ENCODE measurements at places on chromosomes 3 and 15.
A peak's percentile ranks its signal among the peaks of the same experiment; 100 is the strongest.

DNA sequence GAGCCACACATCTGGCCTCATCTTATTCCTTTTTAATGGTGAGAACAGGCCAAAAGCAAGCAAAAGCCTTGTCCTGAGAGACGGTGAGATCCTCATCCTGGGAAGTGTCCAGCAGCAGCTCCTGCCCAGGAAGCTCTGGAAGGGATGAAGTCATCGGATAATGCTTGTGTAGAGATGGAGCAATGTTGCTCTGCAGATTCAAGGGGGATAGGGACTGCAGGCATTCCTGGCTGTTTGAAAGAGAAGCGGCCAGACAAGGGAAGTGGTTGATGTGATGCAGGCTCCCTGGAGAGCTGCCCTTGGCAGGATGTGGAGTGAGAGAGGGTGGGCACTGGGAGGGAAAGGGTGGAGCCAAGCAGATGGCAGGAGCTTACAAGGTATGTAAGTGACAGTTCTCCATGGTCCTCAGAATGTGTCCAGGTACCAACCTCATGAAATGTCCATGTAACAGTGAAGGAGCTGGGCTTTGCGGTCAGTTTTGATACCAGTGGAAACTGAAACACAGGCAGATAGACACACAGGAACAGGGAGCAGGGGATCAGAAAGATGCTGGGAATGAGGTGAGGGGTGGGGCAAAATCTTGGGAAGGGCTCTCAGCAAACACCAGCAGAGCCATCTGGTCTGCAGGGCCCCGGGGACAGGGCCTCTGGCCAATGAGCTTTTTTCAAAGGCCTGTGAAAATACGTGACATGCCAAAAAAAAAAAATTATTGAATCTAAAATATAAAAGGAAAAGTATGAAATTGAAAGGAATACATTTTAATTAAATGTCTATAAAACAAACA, 32.2 kb upstream of the LACTB start:
- DNase-seq: no peak

GRCh38 chr3:193240850-193241706, at the start of gene PLAAT1:
TSS of gene PLAAT1 (plus strand) at chr3:193241222. CDS start at chr3:193255651, 14,429 bp downstream.
- DNase-seq: peak; percentile 17

DNA sequence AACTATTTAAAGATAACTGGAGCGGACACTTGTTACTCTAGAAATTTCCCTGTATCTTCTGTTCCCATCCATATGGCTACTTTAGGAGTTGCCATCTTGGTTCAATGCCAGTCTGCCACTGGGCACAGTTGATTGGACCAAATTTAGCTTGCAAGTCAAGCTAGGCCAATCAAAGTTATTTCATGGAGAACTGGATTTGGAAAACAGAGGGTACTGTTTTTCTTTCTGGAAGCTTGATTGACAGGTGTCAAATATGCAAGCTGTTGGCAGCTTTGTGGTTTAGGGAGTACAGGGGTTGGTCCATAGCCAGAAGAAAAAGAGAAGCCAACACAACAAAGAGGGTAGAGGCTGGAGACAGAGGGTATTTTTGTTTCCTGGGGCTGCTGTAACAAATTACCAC, 33.4 kb upstream of the KLHL25 start:
- no peak for DNase-seq

DNA sequence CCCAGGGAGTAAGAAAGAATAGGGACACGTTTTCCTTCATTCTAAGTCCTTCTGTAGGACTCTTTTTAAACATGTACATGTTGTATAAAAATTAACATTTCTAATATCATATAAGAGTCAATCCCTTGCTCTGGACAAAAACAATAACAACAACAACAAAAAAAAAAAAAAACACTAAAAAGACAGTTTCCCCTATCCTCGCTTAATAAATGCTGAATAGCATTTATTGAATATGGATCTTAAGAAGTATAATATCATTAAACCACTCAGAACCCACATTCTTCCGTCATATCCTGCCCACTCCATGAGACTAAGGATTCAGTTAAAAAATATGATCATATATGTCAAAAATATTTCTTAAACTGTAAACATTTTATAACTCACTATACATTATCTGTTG, 145.1 kb downstream of the AQP9 start:
- DNase-seq: no peak

- no peak for DNase-seq
Measured at GRCh38 chr3:141231952-141232823, 563 bp downstream of the PXYLP1 start.

DNA sequence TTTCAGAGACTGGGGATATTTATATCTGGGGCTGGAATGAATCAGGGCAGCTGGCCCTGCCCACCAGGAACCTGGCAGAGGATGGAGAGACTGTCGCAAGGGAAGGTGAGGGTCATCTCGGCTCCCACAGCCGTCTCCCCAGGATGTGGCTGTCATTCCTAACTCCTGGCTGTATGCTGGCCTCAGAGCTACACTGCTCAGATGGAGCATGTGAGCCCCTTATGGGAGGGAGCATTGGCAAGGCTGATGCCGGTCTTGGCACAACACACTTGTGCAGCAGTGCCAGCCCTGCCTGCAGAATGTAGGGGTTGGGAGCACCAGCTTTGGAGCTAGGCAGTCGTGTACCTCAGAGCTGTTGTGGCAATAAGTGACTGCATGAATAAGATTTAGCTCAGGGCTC, 5.2 kb downstream of the RCCD1 start:
- DNase-seq: no peak

GRCh38 chr15:48465410-48465809, 134.2 kb downstream of the DUT start:
- DNase-seq: no peak

DNA sequence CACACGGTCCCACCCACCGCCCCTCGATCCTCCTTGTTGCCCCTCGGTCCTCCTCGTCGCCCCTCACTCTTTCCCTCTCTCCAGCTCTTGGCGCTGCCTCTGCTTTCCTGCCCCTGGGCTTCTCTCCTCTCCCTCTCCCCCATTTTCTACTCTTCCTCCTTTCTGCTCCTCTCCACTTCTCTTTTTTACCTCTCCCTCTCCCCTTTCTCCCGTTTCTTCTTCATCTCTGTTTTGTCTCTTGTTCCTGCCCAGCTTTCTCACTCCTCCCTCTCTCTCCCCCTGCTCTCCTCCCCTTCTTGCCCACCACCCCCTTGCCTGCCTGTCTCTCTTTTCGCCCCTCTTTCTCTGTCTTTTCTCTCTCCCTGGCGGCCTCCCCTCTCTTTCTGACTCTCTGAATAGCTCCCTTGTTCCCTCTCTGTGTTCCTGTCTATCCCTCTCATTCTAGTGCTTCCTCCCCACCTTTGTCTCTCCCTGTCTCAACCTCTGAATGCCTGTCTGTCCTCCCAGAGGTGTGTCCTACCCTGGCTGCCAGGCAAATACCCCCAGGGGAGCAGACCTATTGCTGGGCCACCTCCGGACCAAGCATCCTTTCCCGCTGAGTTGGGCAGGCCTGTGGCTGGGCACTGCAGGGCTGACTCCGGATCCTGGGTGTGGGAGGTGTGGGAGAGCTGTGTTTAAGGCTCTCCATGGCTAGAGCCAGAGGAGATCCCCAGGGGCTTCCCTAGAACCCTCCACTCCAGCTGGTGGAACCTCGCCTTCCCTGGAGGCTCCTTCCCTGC, 41.0 kb downstream of the EPHB3 start:
- DNase-seq: no peak

GRCh38 chr15:57662091-57662744, 44.3 kb upstream of the POLR2M start:
- no peak for DNase-seq

DNA sequence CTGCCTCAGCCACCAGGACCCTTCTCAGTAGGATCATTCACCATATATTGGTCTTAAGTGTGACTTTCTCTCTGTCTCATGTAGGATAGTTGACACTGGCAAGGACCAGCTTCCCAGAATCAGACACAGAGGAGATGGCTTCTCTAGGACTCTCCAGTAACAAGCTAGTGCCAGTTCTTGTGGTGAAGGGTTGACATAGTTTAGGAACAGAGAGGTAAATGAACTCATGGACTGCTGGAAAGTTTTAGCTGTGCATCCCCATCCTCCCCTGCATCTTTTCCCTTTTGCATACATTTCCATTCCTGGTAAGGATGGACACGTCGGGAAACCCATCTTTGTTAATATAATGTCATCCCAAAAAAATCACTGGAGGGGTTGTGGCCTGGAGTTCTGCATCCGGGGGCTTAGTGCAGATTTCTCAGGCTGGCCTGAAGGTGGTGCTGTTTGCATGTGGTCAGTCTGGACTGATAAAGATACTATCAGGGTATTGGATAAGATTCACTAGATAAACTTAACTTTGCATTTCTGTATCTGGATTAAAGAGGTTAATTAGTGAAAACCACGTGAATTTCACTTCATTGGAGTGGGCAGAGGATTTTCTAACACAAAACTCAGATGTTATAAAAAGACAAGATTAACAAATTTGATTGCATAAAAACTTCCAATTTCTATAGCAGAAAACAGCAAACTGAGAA, 110.8 kb downstream of the TBC1D2B start:
- peak; percentile 32 for DNase-seq

DNA sequence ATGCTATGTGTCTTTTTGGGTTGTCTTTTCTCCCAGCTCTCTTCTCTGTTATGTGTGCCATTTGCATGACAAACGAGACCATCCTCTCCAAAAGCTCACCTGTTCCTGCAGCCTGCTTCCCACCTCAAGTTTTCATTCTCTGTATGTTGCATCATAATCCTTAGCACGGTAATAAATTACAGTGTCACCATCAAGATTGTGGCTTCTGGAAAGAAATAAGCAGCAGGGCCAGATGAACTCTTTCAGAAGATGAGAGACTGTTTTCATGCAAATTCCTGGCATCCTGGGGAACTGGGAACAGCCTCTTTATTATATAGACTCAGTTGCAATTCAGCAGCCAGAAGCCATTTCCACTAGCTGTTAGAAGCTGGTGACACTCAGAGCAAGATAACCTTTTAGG, 436.7 kb downstream of the EPHB1 start:
- no peak for DNase-seq

- no peak for DNase-seq
Measured at GRCh38 chr15:63530752-63531299, 26.4 kb downstream of the USP3 start.

GRCh38 chr15:58311556-58311955, 120.2 kb upstream of the LIPC start:
- DNase-seq: no peak

DNA sequence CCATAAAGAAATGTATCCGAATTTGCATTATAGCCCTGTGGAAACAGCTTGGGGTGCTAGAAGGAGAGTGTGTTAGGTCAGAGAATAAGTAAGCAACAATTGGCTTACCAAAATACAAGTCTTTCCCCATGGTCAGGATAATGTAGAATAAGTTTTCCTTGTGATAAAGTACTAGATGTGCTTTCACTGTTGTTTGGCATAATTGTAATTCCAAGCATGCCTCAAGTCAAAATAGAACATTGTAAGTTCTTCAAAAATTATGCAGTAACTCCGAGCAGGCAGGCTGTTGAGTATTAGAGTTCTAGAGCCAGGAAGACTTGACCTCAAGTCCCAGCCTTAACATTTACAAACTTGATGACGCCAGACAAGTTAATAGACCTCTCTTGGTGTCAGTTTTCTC, 242.0 kb downstream of the TUSC7 start:
- DNase-seq: no peak

DNA sequence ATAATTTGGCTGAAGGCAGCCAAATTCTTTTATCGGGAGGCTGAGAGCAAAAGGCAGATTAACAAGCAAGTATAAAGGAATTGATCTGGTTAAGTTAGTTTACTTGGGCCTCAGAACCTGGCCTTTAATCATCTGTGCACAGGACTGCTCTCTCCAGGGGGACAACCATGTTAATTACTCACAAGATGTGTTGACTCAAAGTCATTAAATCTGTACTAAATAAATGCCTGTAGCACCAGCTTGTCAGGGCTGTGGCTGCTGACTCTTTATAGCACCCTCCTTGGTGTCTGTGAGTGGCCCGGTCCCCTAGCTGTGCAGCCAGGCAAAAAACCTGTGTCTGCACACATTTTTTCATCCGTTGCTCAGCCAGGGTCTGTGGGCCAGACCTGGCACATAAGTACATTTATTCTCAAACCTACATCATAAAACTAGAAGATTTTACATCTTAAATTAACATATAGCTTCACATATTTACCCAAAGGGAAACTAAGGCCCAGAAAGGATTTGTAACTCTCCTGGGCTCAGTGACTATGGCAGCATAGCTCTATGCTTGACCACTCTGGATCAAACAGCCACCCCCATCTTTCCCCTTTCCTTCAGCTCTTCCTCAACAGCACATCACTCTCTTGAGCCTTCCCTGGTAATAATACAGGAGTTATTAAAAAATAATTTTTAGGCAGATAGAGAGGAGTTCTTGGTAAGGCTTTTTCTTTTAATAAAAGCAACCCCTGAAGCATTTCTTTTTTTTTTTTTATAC, 51.4 kb downstream of the NCEH1 start:
- DNase-seq: no peak

- DNase-seq: no peak
Measured at GRCh38 chr3:108946292-108947285, 7.1 kb downstream of the GUCA1C start.

DNA sequence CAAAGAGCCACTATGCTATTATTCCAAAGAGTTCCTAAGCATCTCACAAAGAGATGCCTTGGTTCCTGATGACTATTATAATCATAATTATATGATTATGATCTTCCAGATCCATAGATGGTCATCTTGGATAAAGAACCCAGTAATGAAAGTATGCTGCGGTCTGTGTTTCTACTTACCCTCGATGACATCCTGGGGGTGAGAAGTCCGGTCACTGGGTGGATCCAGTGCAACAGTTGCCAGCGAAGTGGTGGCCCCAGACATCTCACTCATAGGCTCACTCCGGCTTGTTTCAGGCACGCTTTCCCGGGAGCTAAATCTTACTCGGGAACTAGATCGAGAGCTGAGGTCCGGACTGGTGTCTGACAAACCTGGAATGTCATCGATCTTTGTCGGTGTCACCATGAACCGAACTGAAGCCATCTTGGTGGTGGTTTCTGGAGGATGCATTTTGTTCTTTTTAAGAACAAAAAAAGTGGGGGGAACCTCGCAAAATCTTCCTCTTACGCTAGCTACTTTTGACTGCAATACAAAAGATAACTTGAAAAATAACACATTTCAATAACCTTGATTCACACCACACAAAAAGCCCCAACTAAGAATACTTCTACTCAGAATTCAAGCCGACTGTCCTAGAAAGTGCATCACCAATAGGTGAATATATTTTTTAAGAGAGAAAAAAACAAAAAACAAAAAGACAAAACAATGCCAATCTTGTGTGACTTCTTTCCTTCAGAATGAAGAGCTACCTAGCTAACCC, 1.2 kb downstream of the SLC12A6 start:
- DNase-seq: no peak

GRCh38 chr3:195203606-195204005, 67.4 kb downstream of the XXYLT1 start:
- DNase-seq: no peak

DNA sequence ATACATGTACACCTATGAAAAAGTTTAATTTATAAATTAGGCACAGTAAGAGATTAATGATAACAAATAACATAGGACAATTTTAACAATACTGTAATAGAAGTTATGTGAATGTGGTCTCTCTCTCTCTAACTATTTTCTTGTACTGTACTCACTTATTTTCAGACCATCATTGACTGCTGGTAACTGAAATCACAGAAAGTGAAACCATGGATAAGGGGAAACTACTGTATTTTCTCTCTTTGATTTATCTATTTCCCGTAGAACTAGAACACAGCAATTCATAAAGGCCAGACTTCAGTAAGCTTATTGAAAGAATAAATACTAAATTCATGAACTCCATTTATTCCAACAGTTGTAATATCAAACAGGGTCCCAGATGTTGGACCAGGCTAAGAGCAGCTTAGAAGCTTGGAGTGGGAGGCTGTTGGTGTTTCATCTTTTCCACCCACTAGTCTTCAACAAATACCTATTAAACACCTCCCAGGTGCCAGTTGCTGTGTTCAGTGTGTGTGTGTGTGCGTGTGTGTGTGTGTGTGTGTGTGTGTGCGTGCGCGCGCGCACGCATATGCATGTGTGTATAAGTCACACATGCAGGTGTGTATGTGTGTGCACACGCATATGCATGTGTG, 235.4 kb downstream of the FOXP1 start:
- DNase-seq: no peak

Data from stimulated activated CD4-positive, alpha-beta T cell treated with anti-CD3 and anti-CD28 coated beads, Interleukin-1b, Interleukin-23, amount 100 ng/mL, for 48 hours (primary cell).